ENCODE measurements at places on chromosomes 5 and 9.

DNA sequence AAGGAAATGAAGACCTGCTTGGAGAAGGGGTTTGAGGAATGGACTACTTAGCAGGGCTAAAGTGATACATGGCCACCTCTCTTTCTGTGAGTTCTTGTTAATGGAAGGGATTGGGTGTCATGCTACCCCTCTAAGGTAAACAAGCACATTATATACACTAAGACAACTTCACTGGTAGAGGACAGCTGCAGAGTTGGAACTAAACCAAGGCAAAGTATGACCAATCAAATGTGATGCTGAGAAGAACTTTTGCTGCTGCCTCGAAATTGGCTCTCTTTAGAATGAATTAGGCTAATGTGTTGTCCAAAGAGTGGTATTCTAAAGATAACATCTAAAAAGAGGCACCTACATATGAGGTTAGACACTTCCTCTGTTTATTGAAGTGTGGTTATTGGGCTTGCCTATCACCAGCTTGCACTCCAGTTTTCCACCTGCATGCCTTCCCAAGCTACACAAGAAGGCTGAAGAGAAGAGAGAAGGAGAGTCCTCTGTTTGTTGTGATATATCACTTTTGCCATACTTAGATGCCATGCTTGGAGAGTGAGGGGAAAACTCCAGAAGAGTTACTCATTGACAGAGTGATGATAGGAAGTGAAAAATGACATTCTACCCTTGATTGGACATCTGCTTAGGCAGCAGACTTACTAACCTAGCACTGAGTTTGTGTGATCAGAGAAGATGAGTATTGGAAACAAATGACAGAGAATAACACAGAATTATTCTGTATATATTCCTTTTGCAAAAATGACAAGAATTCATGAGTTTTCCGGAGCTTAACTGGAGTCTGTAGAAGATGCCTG is 536.1 kb downstream of the ZNF608 start:
- no peak for DNase-seq

DNA sequence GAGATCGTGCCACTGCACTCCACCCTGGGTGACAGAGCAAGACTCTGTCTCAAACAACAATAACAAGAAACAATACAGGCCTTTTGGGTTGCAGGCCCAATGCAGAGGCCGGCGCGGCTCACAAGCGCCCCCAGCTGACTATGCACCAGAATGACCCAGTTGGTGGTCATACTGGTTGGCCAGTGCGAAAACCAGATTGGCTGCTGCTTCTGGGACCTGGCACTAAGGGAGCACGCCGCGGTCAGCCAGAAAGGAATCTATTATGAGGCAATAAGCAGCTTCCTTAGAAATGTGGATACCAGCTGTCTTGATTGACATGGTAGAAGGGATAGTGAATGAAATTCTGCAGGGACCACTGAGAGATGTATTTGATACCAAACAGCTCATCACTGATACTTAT is 35.0 kb downstream of the RANBP17 start:
- no peak for DNase-seq

- DNase-seq = no peak
These were observed 215.0 kb downstream of the CNTLN start for GRCh38 chr9:17349831-17350230.

GRCh38 chr5:97118261-97119006 is 24.0 kb downstream of the LIX1 start:
- no peak for DNase-seq

DNA sequence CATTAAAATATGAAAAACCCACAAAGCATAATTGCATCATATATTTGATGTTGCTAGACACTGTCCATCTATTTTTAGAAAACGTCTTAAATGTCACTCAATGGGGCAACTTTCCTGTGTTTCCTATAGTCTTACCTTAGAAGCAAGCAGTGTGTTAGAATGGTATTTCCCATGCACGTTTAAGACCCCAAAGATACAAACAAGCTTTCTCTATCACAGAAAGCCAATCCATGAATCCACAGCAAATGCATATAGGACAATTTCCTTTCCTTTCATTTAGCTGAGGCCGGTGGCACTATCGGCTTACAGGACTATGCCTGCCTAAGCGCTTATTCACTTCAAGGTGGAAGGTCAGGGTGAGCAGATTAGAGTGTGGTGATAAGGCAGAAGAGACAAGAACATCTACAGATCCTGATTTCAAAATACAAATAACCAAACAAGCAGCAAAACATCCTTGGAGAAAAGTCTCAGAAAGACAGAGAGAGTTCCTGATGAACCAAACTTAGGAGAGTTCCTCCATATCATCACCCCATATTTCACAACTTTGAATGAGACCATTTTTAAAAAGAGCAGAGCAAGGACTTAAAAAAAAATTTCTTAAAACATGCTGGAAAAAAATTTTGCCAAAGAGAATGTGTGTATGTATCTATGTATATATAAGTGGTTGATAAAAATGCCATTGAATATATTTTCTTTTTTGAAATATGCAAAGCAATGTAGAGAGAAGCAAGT is 57.2 kb downstream of the MEF2C start:
- peak; percentile 39 for DNase-seq

DNA sequence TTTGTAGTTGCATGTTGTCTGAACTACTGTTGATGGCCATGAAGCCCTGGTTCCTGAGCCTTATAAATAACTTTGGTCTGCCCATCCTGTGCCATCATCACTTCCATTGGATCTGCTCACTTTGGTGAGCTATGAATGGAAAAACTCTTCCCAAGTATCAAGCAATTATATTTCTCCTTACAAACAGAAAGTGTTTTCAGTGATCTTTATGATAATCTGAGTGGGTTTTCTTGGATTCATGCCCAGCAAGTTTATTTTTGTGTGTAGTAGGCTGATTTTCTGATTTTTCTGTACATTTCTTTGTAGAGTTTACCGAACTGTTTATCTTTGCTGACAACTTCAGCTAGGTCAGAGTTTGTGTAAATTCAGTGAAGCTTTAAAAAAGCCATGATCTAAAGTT is 31.0 kb downstream of the CAMK4 start:
- DNase-seq = no peak

DNA sequence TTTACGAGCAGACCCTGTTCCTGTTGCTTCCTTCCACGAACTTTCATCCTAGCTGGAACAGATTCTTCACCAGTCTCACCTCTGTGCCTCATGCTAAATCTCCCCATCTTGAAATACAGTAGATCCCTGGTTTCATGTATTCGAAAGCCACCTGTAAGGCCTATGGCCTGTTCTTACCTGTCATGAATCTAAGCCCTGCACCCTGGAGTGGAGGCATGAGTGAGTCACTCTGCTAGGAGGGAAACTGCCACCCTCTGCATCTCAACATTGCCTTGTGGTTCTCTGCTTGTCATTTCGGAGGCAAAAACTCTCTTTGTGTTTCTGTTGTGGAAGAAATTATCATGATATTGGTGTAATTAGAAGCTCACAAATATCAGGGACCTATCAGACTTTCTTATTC is 320.0 kb downstream of the ENC1 start:
- no peak for DNase-seq

GRCh38 chr5:137114529-137114928 is 384.6 kb downstream of the SPOCK1 start:
- DNase-seq = no peak

- DNase-seq = no peak
These were observed 425.9 kb downstream of the SPOCK1 start for GRCh38 chr5:137073189-137073588.

DNA sequence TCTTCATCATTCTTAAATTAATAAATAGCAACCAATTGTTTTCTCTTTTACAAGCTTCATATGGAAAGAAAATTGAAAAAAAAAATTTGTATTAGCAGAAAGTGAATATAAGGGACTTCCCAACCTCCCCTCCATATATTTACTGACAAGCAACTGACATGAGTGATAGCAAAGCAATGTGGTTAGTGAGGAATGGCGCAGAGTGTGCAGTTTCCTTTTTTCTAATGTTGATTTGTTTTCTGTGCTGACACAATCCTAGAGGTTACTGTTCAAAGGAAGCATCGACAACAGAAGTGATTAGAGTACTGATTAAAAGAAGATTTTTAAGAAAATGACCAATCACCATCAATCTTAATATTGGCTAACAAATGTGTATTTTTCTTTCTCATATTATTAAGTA is 1.7 kb upstream of the PTGER4 start:
- peak; percentile 73 for DNase-seq

DNA sequence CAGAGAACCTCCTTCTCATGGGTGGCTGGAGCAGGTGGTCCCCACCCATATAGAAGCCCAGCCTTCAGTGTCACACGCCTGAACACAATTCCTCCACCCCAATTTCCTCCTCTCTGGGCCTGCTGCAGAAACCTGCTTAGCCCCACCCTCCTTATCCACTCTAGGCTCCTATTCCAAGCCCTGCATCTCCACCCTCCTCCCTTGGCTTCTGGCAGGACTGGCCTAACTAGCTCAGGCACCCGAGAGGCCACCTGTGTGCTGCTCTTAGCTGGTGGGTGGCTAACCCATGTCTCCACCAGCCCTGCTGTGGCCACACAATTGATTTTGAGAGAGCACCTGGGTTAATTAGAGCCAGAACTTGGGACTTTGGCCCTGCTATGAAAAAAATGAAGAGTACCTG is 77.3 kb upstream of the ATP10B start:
- DNase-seq = no peak

- no peak for DNase-seq
These were observed 44.8 kb downstream of the ANXA2R start for GRCh38 chr5:42995360-42995751.

GRCh38 chr9:91419222-91420191 is 4.1 kb downstream of the NFIL3 start:
- peak; percentile 96 for DNase-seq

- DNase-seq = peak; percentile 85
These were observed 2.4 kb downstream of the SMARCA2 start for GRCh38 chr9:2017331-2018161.

- DNase-seq = no peak
These were observed 592.0 kb downstream of the CHSY3 start for GRCh38 chr5:130496215-130496614.

DNA sequence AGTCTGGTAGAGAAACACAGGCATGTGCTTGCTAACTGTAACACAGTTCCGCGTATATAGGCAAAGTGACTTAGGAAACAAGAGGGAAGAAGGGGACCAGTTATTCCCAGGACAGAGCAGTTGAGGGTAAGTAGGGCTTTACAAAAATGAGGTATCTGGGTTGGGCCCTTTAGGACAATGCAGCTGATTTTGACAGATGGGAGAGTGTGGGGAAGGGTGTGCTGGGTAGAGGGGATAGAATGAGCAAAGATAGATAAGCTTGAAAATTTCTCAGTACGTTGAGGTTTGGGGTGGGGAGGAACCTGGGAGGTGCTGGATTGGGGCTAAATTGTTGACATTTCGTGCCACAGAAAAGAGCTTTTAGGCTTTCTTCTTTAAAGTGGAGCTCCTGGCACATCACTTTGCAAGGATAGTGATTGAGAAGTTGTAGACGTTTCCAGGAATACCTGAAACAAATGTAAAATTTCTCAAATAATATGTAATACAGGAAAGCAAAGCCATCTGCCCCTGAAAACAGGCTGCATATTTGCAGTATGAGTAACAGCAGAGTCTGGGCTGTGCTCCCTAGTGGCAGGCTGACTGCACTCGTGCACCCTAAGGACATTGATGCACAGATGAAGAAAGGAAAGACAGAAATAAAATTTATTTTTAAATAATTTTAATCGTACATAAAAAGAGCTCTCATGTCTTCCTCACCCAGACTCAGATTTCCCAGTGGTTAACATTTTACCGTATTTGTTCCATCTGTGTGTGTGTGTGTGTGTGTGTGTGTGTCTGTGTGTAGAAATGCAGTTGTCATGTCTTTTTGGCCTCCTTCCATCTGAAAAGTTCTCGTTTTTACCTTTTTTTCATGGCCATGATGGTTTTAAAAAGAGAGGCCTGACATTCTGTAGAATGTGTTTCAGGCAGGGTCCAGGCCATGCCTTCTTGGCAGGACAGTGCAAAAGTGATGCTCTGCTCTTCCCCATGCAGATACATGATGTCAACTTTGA is 144.9 kb upstream of the DMRT1 start:
- no peak for DNase-seq

- no peak for DNase-seq
These were observed 126.5 kb downstream of the RMI1 start for GRCh38 chr9:84107081-84107480.

GRCh38 chr9:19119246-19119645 is 8.0 kb downstream of the PLIN2 start:
- DNase-seq = peak; percentile 35

- DNase-seq = peak; percentile 43
These were observed 17.1 kb downstream of the DELE1 start for GRCh38 chr5:141940695-141941271.

Measured in suppressor macrophage treated with lipopolysaccharide for 4 hours (primary cell).